WERI-Rb-1 (cell line): ENCODE measurements at places on chromosomes 13 and 19.
A peak's percentile ranks its signal among the peaks of the same experiment; 100 is the strongest.

GRCh38 chr13:50684366-50684765, 159.1 kb downstream of the DLEU7 start:
- DNase-seq, result no peak

- DNase-seq, result no peak
Observed at GRCh38 chr19:17086120-17086519, 10.5 kb downstream of the MYO9B start.

DNA sequence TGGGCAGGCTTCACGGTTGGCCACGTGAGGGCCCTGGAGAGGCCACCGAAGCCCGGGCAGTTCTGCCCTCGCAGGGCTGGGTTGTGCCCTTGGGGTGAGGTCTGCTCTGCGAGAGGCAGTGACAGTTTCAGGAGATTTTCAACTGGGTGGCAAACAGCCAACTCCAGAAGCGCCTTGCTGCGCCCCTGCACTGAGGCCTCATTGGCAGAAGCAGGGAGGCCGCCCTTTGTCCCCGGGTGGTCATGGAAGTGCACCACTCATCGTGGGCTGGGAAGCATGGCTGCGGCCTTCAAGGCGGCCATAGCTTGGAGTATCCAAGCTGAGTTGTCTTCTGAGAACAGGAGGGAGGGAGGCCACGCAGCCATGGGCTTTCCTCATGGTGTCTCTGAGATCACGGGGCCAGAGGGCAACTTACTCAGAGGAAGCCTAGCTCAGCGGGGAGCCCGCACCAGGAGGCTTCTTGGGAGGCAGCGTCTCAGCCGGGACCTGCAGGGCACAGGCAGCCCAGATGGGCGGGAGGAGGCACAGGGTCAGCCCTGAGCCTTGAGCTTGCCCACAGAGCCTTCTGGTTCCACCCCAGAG, 14.8 kb downstream of the PLEKHJ1 start:
- DNase-seq, result no peak

DNA sequence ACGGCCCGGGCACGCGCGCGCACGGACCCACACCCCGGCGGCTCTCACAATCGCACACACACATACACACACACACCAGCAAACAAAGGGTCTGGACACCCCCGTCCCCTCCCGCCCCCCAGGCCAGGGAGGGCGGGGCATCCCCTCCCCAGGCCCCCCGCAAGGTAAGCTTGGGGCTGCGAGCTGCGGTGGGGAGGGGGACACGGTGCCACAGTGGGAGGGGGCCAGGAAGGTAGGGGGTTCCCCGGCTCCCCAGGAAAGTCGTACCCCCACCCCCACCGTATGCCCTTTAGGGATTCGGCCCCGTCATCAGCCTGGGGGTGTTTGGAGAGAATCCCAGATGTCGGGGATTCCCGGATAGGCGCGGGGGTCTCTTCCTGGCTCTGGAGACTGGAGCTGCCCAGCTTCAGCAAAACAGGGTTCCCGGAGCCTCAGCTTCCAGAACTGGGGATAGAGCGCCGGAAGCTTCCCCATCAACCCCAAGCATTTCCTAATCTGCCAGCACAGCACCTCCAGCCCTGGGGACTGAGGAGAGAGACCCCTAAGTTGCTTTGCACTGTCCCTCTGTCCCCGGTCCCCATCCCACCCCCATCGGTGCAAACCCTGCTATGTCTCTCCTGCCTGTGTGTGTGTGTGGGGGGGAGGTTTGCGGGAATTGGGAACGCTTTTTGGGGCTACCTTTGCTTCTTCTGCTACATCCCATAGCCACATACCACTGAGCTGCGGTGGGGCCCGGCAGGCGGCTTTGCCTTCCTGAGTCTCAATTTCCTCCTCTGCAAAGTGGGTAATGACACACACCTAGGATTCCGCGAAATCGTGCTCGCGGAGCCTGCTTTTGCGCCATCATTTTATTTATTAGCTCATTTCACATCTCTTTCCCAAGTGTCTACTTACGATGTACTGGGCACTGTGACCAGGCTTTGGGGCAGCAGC, 1.8 kb upstream of the CDC37 start:
- no peak for DNase-seq

GRCh38 chr13:20494656-20495055, 31.0 kb downstream of the CRYL1 start:
- DNase-seq, result no peak

GRCh38 chr19:49150106-49150943, 4.9 kb downstream of the HRC start:
- DNase-seq, result peak; percentile 93

GRCh38 chr13:109093998-109094397, 464.6 kb downstream of the MYO16 start:
- no peak for DNase-seq

GRCh38 chr13:26864576-26864975, 104.0 kb upstream of the GPR12 start:
- DNase-seq, result no peak

DNA sequence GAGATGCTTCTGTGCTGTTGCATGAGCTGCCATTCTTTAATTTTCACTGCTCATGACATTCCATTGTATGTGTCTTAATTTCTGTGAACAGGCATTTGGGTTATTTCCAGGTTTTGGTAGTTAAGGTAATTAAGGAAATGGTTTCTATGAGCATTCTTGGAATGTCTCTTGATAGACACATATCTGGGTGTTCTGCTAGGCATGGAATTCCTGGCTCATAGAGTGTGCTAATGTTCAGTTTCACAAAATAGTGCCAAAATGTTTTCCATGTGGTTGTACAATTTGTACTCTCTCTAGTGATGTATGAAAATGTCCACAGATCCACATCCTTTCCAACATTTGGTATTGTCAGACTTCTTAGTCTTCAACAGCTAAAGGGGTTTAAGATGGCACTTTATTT, 680.9 kb upstream of the SGCG start:
- DNase-seq, result no peak

GRCh38 chr13:102556806-102557205, 40.0 kb upstream of the TPP2 start:
- no peak for DNase-seq

- no peak for DNase-seq
Observed at GRCh38 chr19:10271543-10272086, 695 bp downstream of the ICAM1 start.

- DNase-seq, result peak; percentile 29
Observed at GRCh38 chr19:35592226-35592625, 6.3 kb downstream of the PMIS2 start.

DNA sequence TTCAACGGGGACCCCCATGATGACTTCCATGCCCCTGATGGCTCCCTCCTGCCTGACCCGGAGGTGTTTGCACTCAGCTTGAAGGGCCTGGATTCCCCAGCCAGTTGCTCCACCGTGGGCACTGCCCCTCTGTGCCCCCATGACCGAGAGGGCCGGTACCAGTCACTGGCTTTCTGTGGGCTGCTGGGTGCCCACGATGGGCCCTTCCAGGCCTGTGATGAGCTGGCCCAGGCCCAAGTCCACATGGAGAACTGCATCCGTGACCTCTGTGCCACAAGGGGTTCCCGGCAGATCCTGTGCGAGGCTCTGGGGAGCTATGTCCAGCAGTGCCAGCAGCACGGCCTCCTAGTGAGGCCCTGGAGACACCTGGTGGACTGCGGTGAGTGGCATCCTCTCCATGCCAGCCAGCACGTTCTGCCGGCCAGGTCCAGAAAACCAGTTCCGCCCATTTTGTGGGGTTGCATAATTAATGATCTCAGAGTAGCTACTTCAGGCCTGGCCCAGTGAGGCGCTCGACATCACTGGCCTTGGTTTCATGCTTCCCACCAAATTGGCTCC, 34.9 kb upstream of the FXYD3 start:
- DNase-seq, result no peak

- DNase-seq, result no peak
Observed at GRCh38 chr19:56271151-56271550, 1.4 kb upstream of the EDDM13 start.

DNA sequence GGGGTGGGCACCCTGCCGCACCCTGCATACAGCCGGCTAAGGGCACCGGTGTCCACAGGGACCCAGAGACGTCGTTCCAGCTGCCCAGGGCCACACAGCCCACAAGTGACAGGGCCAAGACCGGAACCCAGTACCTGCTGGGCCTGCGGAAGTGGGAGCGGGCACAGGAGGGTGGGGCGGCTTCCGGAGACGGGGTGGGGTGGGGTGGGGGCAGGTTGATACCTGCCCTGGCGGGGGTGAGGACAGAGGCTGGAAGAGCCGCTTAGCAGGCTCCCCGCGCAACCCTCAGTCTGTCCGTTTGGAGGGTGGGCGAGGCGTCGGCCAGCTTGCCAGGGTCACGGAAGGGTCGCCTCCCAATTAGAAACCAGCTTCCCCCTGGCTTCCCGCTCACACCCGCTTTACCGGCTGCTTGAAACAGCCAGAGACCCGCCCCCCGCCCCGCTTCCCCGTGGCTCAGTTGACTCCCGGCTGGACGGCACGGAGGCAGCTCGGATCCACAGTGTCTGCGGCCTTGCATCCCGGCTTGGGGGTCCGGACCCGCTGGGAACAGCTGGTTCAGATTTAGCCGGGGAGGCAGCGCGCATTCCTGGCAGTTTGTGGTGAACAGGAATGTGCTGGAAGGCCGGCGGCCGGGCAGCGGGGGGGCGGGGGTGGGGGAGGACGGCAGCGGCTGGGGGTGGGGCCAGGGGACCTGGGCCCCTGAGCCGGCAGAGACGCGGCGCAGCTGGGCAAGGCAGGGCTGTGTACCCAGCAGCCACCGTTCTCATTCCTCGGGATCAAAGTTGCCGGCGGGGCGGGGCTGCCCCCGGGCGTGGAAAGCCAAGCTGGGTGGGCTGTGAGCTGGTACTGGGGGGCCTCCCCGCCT, 1.9 kb downstream of the CNN2 start:
- DNase-seq, result peak; percentile 83

DNA sequence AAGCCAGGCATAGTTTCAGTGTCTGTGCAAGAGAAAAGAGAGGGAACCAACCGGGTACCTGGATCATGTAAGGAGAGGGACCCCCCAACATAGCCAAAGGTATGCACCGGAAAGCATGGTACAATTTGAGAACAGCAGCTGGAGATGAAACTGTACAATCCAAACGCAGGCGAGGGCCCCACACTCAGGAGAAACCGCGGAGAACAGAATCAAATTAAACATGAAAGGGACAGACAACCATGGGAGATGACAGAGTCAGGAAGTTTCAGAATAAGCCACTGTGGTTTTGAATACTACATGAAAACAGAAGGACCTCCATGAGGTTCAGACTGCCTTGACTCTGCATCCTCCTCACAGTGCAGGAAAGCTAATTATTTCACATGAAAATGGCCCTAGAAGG, 62.9 kb upstream of the SPATA13 start:
- no peak for DNase-seq
